Activated naive CD8-positive, alpha-beta T cell treated with anti-CD3 and anti-CD28 coated beads for 36 hours (primary cell): ENCODE measurements at places on chromosomes 12 and 14. TPM values are rescaled to one million over a fixed set of nuclear protein-coding genes. Genes with fewer than 3 reads are reported as not detected.

Gene WDR89
- total RNA-seq: 24.7 TPM

GRCh38 chr12:114917953-114918352, 234.0 kb upstream of the TBX3 start:
- DNase-seq: no peak

Gene KLRB1
- not detected for total RNA-seq

DNA sequence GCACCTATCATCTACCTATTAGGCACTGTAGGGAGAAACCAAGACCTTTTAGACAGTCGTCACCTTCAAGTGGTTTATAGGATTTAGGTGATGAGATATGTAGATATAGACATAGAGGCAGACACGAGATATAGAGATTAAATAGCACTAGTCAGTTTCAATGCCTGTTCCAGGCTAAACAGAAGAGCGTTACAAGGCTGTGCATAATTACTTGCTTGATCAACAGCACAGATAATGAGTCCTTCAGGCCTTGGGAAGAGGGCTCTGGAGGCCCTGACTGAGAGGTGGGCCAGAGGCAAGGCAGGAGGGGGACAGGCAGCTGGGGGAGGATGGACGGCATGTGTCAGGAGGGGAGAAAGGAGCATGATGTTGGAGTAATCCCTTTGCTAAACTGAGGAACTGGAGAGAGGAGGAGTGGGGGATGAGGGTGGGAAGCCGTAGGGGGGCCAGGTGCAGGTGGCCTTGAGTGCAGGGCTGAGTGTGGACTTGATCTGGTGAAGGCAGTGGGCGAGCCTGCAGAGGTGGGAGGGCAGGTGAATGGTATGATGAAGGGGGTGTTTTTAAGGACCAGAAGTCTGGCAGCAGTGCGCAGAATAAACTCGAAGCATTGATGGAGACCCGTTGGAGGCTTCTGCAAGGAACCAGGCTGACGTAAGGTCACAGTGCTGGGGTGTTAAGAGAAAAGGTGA, 43.9 kb upstream of the ATP23 start:
- DNase-seq: no peak

- no peak for DNase-seq
These were observed 5.4 kb upstream of the TAS2R46 start for GRCh38 chr12:11067514-11067913.

GRCh38 chr14:78566859-78567172, 396.6 kb downstream of the NRXN3 start:
- DNase-seq: no peak

GRCh38 chr12:30457621-30458289, 237.9 kb downstream of the IPO8 start:
- no peak for DNase-seq

Gene RGS6
- total RNA-seq: 0.44 TPM

GRCh38 chr12:94649349-94650142, 811 bp downstream of the TMCC3 start:
- peak; percentile 34 for DNase-seq

- no peak for DNase-seq
These were observed 48.5 kb upstream of the ARHGAP5 start for GRCh38 chr14:32028599-32028998.

Gene OTX2
- not detected for total RNA-seq

Gene ALG10
- total RNA-seq: 18.8 TPM

- DNase-seq: no peak
These were observed 4.6 kb upstream of the SYCP3 start for GRCh38 chr12:101743724-101744472.

Gene FAM90A1
- 0.40 TPM for total RNA-seq

DNA sequence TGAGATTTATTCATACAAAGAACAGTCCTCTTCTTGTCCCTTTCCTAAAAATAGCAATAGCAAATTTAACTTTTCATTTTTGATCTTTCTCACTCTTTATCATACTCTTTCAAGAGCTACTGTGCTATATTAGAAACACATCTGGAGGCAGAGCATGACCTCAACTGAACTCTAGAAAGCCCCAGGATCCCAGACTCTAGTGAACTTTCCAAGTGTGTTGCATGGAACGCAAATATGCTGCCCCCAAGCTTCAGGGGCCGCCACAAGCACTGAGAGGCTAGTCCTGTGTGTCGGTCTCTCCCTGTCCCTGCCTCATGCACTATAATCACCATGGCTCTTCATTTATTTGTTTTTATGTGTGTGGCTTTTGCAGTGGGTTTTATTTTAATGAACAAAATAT, 38.7 kb upstream of the ZNF641 start:
- DNase-seq: no peak

GRCh38 chr14:52862632-52863333, 71.4 kb upstream of the GNPNAT1 start:
- no peak for DNase-seq

- DNase-seq: no peak
These were observed 170.3 kb downstream of the CAPZA3 start for GRCh38 chr12:18908191-18908590.

GRCh38 chr14:60353420-60353819, 104.4 kb downstream of the PPM1A start:
- no peak for DNase-seq

- DNase-seq: no peak
These were observed 4.6 kb downstream of the ARF3 start for GRCh38 chr12:48952691-48953090.

Gene ANKS1B
- not detected for total RNA-seq

Gene RIPK3
- total RNA-seq: 6.3 TPM

DNA sequence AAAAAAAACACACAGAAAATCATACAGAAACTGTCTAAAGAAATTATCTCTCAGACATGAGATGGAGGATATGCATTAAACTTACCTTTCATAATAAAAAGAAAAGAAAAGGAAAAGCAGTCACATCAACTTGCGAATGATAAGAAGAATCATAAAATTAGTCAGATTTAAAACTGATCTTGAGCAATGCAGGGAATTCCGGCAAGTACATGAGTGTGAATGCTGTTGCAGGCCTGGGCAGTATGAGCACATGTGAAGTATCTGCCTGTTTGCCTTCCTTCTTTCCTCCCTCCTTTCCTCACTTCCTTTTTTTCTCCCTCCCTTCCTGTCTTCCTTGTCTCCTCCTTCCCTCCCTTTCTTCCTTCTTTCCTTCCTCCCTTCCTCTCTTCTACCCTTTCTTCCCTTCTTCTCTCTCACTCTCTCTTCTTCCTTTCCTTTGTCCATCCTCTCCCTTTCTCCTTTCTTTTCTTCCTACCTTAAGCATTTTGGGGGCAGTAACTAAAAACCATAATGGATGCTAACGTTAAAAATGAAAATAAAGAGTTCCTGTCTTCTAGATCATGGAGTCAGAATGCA, 38.5 kb upstream of the SLC6A15 start:
- no peak for DNase-seq

- no peak for DNase-seq
These were observed 115.7 kb downstream of the PLXNC1 start for GRCh38 chr12:94263905-94264561.

GRCh38 chr12:17296882-17297281, 690.9 kb upstream of the LMO3 start:
- DNase-seq: no peak

GRCh38 chr12:65951697-65952096, 127.4 kb downstream of the HMGA2 start:
- no peak for DNase-seq

DNA sequence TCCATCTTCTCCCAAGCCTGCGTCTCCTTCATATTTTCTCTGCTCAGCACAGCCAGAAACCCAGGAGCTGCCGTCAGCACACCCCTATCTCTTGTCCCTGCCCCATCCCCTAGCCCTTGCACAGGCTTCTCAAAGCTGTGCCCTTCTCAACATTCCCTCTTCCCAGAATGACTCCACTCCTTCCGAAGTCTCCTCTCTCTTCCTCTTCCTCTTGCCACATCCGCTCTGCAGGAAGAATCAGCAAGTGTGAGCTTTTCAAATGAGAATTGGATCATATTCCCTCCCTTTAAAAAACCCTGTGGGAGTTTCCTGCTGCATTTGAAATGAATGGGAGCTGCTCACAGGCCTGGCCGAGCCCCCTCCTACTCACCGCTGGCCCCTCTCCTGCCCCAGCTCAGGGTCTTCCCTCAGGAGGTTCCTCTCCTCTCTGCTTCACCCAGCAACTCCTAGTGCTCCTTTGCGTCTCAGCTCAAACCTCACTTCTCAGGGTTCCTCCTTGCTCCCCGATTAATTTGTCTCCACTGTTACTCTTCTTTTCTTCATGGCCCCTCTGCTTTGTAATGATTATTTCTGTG, 528.5 kb upstream of the CCDC196 start:
- no peak for DNase-seq

Gene BICD1
- total RNA-seq: 21.9 TPM

Gene VPS33A
- 34.5 TPM for total RNA-seq

Gene GPR68
- total RNA-seq: 14.4 TPM

DNA sequence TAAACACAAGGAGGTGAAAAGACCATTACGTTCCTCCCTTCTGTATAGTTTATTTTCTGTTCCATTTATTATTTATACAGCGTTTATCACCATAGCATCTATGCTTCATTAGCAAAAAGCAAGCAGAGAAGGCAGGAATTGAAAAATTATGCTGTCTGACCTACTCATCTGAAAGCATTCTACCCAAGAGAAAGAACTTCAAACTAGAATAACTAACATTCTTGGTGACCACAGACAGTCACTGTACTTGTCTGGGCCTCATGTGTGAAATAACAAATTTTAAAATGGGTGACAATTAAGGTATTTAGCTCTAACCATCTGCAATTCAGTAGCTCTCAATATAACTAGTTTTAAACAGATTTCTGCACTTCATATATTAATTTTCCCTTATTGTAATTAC, 29.3 kb upstream of the PDE3A start:
- DNase-seq: no peak

- no peak for DNase-seq
These were observed 124.5 kb downstream of the GPR65 start for GRCh38 chr14:88129306-88130056.

DNA sequence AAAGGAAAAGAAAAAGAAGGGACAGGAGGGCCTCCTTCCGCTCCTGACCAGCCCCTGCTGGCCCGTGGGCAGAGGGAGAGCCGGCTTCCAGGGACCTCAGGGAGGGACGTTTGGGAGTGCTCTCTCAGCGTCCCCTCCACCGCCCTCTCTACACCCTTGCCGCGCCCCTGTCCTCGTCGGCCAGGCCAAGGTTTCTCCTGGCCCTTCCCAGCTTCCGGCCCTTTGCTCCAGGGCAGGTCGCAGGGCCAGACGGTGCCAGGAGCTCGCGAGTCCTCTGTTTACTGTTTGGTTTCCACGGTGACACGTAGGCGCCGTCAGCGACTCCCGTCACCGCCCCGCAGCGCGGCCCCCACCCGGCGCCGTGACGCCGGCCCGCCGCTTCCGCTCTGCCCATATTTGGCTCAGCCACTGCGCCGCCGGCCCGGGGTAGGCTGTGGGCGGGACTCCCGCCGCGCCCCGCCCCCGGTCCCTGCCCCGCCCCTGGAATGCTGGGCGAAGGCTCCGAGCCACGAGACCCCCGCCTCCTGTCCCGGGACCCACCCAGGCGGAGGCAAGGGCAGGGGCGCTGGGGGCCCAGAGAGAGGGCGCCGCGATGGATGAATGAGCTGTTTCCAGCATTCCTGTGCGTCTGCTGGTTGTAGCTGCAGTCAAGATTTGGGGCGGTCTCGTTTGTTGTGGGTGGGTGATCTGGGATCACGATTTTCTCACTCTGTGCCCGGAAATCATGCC, 15.5 kb downstream of the FOS start:
- DNase-seq: peak; percentile 96

Gene NXPH4
- 0.26 TPM for total RNA-seq

DNA sequence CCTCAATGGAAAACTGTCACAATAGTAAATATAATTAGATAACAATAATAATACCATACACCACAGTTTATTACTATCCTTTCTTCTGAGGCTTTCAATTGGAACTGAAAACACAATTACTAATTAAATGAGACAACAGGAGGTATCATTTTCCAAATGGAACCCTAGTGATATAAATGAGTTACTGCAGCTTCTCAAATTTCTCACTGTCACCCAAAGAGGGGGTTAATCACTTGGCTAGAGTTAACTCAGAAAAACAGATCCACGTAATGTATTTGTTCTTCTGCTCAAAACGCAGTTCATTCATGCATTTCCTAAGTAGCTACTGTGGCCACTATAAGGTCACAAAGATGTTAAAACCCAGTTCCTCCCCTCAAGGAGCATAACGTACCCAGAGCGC, 120.9 kb upstream of the FOXN3 start:
- DNase-seq: no peak

DNA sequence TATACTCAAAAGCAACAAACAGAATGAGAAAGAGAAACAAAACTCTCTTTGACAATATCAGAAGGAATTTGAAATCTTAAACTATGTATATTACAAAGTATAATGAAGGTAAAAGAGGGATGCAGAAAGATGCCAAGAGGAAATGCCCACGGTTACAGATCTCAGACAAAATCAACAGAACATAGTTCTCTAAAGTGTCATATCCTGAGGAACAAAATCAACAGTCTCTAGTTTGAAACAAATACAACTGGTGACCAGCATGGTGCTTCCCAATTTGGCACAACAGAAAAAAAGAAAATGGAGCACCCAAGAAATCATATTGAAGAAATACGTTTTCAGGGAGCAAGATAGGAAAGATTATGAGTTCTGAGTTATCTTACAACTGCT, 116.5 kb downstream of the METTL25 start:
- no peak for DNase-seq

GRCh38 chr14:56855891-56856461, 45.7 kb upstream of the OTX2 start:
- DNase-seq: no peak

DNA sequence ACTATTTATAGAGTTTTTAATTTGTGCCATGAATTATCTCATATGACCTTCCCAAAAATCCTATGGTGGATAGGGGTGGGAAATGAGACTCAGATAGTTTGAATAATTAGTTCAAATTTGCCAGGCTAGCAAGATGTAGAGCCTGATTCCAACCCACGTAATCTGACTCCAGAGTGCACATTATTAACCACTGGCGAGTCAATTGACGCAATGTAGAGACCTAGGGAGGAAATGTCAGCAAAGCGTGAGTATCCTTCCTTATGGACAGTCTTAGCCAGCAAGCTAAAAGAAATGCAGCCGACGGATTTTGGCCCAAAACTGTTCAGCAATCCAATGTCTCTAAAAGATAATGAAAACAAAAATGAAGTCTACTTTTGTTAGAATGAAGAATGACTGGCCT, 193.3 kb upstream of the KRR1 start:
- DNase-seq: no peak

DNA sequence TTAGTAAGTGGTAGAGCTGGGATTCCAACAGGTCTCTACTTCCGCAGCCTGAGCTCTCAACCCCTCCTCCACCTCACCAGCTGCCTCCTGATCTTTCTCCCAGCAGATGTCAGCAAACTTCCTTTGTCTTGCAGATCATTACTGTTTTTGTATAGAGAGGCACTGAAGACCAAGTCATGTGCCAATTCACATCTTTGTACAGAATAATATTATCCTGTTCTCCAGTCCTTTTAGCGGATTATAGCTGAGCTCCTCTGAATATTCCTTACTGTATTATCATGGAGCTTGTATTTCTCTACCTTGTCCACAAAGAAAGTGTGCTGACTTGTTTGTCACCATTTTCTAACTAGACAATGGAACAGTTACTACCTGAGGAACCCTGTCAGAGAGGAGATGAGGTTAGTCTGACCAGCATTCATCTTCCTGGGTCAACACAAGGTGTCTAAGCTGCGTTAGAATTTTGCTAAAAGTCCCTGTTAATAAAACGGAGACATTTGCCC, 142.3 kb upstream of the ARHGAP5 start:
- DNase-seq: no peak

GRCh38 chr12:93387780-93388179, 10.1 kb downstream of the NUDT4 start:
- DNase-seq: peak; percentile 31

GRCh38 chr12:91140026-91140931, 29.0 kb upstream of the LUM start:
- DNase-seq: no peak

GRCh38 chr14:51487848-51488247, 163.9 kb upstream of the FRMD6 start:
- DNase-seq: no peak

Gene MORN3
- 1.8 TPM for total RNA-seq
